ENCODE measurements at places on chromosomes 6 and 20.

DNA sequence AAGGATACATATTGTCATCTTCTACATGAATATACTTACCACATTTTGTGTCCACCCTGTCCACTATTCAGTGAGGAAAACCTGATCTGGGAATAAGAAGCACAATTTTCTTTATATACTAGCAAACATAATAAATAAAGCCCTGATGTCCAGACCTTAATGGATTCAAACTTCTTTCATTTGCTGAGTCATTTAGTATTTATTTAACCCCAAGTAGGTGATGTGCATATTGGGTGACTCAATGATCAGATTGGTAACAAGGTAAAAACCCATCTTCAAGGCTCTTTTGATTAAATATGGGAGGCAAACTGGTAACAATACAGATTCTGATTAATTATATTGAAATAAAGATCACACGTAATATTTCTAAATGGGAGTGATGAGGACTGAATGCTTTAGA is 1159.8 kb upstream of the EYS start:
- no peaks in the 10 kb centered on the region for H3K27me3 ChIP-seq
- no peaks in the 10 kb centered on the region for H3K4me1 ChIP-seq
- H3K27ac ChIP-seq, result no peak overlapping the region
- no peaks in the 10 kb centered on the region for H3K36me3 ChIP-seq
- H3K4me3 ChIP-seq, result no peak overlapping the region

DNA sequence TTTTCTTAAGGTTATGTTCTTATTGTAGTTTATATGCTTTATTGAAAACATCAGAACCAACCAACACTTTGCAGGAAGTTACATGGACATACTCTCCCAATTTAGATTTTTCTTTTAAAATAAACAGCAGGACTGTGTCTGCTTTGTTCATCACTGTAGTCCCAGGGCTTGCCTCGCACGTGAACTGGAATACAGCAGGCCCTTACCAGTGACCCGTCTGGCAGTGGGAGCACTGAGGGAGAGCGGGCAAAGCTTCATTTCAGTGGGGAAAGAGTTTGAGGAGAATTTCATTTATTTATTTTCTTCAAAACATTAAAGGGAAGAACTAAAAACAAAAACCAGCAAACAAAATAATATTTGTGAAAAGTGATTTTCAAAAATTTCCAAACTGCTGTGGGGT is 230.8 kb downstream of the PAX1 start:
- H3K4me3 ChIP-seq, result no peak overlapping the region
- no peaks in the 10 kb centered on the region for H3K36me3 ChIP-seq
- H3K27me3 ChIP-seq, result no peaks in the 10 kb centered on the region
- no peaks in the 10 kb centered on the region for H3K4me1 ChIP-seq
- no peak for DNase-seq

- DNase-seq, result no peak
- H3K4me1 ChIP-seq, result no peaks in the 10 kb centered on the region
Observed at GRCh38 chr6:125231574-125232343, 70.0 kb downstream of the HDDC2 start.

- H3K4me1 ChIP-seq, result no peaks in the 10 kb centered on the region
- no peak overlapping the region for H3K4me3 ChIP-seq
- H3K27me3 ChIP-seq, result no peaks in the 10 kb centered on the region
Observed at GRCh38 chr20:38543014-38543906, 37.7 kb upstream of the ADIG start.

- H3K27me3 ChIP-seq, result peaks cover 24% of the 10 kb centered on the region
- H3K4me3 ChIP-seq, result no peak overlapping the region
- DNase-seq, result no peak
- H3K27ac ChIP-seq, result no peak overlapping the region
- no peaks in the 10 kb centered on the region for H3K4me1 ChIP-seq
Observed at GRCh38 chr20:44349349-44349748, 6.2 kb upstream of the HNF4A start.

DNA sequence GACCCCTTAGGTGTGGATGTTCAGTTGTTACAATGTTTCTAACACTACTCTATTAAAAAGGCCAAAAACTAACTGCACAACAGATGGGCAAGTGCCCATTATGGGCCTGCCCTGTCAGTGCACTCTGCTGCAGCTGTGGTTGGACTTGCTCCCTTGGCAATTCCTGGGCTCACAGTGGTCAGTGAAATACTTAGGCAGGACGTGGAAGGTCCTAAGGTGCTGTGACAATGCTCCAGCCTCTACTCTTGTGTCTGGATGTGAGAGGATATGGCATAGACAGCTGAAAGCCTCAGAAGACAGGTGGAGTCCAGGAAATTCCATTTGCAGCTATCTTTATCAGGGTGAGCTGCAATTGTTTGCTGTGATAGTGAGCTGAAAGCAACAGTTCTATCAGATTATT is 136.5 kb upstream of the OLIG3 start:
- H3K27ac ChIP-seq, result no peak overlapping the region
- no peaks in the 10 kb centered on the region for H3K27me3 ChIP-seq
- DNase-seq, result no peak

Measured in mesenchymal stem cell (in vitro differentiated cells and primary cell).